ENCODE measurements at places on chromosomes 16 and 17.

GRCh38 chr17:15265131-15265530 is at the start of gene PMP22:
PMP22 (minus strand) TSS chr17:15265326; CDS start chr17:15260727, 4,599 bp downstream.
- DNase-seq = no peak

- DNase-seq = no peak
Measured at GRCh38 chr17:78883089-78883532, 19.9 kb downstream of the CEP295NL start.

- DNase-seq = no peak
Measured at GRCh38 chr16:86514481-86515376, 4.4 kb downstream of the FOXF1 start.

GRCh38 chr17:66841744-66842143 is 6.8 kb downstream of the CACNG5 start:
- DNase-seq = no peak

GRCh38 chr17:1638171-1638590 is 7.4 kb downstream of the SCARF1 start:
- DNase-seq = no peak

DNA sequence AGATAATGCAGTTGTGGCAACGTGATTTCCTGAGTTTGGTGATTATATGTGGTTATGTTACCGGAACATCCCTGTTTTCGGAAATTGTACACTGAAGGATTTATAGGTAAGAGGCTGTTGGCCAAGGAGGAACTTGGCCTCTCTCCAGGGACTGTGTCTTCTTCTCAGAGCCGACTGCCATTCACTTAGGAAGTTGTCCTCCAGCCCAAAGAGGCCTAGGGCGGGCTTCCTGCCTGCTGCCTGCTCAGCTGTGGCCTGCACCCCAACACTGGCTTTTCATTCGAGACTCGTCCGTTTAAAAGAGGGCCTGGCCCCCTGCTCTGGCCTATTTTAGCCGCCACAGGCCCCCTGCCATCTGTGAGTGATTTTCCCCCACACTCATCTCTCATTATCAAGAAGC is 64.3 kb downstream of the ZDHHC7 start:
- no peak for DNase-seq

DNA sequence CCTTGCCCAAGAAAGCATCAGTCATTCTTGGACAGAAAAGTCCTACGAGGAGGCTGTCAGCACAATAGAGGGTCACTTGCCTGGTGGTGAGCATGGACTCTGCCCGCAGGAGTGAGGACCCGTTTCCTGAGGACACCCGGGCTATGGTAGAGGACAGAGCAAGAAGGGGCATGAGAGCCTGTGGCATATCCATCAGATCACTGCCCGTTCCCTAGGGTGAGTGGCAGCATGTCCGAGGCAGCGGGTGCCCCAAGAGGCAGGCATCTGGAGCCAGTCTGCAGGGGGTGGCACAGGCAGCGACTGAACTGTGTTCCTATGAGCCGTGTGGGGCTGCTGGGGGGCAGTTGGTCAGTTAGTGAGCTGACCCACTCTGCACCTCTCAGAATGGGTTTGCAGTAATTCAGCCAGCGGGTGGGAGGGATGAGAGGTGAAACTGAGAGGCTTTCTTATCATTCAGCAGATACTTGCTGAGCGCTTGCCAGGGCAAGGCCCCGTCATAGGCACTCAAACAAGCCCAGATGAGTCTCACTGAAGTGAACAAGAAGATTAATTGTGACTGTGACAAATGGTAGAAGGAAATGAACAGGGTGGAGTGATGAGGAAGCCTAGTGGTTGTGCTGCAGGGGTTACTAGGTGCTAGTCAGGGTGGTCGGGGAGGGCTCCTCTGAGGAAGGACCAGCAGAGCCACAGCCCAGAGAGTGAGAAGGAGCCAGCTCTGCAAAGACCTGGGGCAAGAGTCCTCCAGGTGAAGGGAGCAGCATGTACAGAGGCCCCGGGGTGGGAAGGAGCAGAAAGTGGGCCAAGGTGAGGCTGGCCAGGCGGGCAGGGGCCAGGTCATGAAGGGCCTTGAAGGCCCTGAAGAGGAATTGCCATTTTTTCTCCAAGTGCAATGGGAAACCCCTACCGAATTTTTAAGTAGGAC is 87.9 kb downstream of the CLEC16A start:
- DNase-seq = no peak

DNA sequence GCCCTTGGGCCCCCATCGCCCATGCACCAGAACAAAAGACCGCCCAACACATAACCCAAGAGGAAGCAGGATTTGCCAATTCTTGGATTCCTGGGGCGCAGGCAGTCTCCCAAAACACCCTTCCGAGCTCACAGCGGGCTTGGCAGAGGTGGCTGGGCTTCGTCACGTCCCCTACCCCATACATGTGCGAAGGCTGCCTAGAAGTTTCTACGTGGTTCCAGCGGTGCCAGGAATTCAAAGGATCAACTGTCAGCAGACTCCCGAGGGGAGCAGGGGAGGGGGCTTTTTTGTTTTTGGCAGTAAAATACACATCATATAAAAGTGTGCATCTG is 80.8 kb upstream of the PLCG2 start:
- DNase-seq = no peak

DNA sequence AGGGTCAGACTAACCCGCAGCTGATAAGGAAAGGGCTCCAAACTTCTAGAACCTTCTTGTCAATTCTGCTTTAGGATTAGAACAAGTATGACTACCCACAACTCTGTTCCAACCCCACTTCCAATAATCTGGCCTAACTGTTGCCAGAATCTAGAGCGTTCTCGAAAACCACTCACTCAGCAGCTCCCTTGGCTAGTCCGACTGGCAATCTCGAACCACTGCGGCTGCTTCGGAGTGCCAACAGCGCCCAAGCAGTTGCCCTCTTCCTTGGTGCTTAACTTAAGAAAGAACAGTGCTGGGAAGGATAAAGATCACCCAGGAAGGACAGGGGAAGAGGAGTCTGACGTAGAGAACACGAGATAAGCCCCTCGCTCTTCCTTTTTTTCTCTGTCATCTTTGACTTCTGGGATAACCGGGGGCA is 818 bp downstream of the DNAJC7 start:
- DNase-seq = no peak

DNA sequence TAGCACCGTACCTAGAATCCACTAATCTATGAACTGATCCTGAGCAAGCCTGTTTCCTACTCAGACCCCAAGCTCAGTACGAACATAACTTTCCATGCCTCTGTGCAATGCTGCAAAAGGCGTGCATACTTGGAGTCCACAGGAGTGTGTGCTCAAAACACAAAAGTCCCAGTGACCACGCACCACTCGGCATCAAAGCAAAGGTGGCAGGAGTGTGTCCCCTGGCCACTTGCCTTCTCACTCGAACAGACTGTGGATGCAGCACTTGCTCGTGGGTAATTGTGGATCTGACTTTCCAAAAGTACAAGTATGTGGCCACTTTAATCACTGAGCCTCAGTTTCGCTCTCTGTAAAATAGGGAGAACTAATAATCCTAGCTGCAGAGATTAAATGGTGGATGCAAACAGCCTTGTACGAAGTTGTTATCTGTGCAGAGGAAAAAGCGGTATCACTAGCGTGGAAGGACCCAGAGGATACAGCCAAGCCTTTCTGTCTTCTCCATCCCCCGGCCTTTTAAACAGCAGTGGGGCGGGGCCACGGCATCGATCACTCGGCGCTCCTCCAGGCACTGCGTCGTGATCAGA is 311 bp upstream of the KDM8 start:
- no peak for DNase-seq

- DNase-seq = no peak
Measured at GRCh38 chr17:5211458-5211857, 19.8 kb upstream of the ZNF594 start.

DNA sequence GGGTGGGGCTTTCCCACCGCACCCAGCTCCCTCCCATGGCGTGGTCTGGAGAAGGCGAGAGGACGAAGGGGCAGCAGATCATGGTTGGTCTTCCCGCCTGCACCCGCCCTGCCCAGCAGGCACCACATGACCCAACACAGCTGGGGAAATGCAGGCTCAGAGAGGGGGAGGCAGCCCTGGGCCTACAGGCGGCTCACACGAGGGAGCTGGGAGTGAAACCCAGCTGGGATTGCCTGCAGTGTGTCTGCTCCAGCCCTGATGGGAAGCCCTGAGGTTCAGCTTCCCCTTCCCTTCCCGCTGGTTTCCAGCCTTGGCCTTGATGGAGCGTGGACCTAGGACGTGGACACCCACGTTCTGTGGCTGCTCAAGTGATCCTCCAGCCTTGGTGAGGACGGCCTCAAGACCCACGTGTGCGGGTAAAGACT is 20.0 kb upstream of the PABPN1L start:
- no peak for DNase-seq

DNA sequence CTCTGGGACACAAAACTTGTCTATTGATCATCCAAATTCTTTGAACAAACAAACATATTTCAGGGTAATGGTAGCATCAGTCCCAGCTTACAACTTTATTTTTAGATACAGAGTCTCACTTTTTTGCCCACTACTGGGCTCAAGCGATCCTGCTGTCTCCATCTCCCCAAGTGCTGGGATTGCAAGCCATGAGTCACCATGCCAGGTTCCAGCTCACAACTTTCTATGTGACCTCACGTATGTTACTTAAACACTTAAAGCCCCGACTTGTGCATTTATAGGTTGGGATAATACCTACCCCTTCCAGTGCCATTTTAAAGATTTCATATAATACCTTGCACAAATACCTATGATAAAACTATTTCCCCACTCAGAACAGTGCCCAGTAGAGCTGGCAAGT is 42.0 kb upstream of the KSR1 start:
- no peak for DNase-seq

DNA sequence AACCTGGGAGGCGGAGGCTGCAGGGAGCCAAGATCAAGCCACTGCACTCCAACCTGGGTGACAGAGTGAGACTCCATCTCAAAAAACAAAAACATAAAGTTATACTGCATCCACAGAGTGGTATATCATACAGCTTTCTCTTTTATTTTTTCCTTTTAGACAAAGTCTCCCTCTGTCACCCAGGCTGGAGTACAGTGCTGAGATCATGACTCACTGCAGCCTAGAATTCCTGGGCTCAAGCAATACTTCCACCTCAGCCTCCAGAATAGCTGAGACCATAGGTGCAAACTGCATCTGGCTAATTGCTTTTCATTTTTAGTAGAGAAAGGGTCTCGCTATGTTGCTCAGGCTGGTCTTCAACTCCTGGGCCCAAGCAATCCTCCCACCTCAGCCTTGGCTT is 10.0 kb upstream of the COPRS start:
- DNase-seq = no peak

- DNase-seq = no peak
Measured at GRCh38 chr17:65537845-65538674, 23.4 kb downstream of the AXIN2 start.

- DNase-seq = no peak
Measured at GRCh38 chr17:58007781-58008706, 998 bp upstream of the SRSF1 start.

DNA sequence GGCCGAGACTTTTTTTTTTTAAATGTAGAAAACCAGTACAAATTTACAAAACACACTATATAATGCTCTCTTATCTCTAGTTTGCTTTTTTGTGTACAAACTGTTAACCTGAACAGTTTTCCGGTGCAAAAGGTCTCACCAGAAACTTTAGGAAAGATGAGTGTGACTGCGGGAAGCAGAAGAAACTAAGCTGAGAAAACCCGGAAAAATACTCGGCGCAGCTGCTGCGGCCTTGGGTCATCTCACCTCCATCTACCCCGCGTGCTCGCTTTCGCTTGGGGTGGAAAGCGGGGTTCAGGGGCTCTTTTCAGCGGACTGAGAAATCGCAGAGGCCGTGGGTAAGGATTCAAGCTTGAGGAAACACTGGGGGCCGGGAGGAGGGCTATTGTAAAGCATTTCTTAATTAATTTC is 1.8 kb downstream of the SALL1 start:
- DNase-seq = no peak

- no peak for DNase-seq
Measured at GRCh38 chr16:10927497-10928112, 14.7 kb downstream of the DEXI start.

- DNase-seq = no peak
Measured at GRCh38 chr17:77450742-77451244, 310.0 kb downstream of the SEC14L1 start.

GRCh38 chr17:40817103-40817682 is 5.2 kb downstream of the KRT10 start:
- no peak for DNase-seq

DNA sequence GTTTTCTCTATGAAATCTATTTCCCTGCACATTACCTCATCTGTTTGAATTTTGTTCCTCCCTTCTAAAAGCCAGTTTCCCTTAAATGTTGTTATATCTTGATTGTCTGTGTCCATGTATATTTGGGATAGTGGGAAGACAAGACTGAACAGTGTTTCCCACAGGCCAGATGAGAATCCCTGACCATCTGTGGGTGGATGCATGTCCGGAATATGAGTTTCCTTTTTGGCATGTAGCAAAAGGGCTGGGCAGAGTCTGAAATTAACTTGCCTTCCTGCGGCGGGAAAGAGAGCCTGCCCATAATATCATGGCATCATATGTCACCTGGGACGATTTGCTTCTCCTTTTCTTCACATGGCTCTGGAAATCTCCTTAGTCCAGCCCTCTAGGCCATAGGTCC is 385.8 kb upstream of the MAF start:
- DNase-seq = no peak

DNA sequence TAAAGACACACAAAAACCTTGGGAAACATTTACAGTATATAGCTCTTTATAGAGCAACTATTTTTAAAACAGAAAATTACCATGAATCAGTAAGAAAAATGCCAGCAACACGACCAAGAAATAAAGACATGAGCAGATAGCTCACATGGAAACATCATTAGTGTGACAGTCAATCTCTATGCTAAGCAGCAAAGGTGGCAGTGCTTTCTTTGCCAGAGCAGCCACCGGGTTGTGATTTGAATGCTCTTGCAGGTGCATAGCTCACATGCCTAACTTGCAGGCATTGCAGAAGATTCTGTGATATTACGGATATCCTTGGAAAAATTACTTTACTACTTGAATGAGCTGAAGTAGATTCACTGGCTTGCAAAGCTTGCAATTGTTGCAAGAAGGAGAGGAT is 652.9 kb upstream of the C16orf82 start:
- DNase-seq = no peak

GRCh38 chr16:12590963-12591362 is 212.7 kb downstream of the CPPED1 start:
- DNase-seq = no peak

GRCh38 chr16:4249530-4250308 is 7.8 kb upstream of the SRL start:
- no peak for DNase-seq

DNA sequence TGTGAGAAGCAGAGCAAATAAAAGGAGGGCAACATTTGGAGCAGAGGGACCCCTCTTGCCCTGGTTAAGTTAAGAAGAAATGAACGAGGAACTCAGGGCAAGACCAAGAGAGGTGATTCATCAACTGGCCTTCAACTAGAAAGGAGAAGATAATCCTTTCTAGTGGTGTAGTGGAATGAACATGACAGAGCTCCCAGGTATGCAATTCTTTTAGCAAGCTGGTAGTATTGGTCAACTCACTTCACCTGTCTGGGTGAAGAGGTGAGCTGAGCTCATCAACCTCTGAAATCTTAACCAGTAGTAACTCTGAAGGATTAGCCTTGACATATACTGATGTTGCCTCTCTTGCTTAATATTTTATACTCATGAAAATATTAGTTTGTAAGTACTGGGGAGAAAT is 1024.7 kb upstream of the GOT2 start:
- no peak for DNase-seq
